ENCODE measurements at places on chromosomes 4 and X.

DNA sequence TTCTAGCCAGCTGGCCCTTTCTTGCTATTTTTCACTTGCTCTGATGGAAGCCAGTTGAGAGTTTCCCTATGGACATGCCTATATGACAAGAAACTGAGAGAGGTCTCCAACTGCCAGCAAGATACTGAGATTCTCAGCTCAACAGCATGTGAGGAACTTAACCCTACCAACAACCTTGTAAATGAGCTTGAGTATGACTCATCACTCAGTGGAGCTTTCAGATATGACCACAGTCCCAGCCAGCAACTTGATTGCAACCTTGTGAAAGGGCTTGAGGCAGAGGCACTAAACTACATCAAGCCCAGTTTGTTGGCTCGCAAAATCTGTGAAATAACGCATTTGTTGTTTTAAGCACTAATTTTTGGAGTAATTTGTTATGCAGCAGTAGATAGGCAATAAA lies 175.8 kb downstream of the COMMD8 start:
- DNase-seq, result no peak

DNA sequence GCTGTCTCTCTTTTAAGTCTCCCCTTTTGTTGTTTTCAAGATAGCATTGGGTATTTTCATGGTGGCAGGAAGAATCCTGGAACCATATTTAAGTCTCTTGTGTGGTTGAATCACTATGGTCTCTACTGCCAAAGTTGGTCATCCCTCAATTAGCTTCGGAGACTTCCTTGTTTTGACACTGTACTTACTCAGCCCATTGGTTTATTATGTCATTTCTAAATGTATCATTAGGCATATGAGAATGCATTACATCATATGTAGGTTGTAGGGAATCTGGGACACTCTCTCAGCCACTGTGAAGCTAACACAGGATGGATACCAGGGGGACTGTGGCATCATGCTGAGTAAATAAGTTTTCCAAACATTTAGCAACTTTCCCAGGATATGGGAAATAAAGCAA lies 211.8 kb downstream of the DTHD1 start:
- DNase-seq, result no peak

DNA sequence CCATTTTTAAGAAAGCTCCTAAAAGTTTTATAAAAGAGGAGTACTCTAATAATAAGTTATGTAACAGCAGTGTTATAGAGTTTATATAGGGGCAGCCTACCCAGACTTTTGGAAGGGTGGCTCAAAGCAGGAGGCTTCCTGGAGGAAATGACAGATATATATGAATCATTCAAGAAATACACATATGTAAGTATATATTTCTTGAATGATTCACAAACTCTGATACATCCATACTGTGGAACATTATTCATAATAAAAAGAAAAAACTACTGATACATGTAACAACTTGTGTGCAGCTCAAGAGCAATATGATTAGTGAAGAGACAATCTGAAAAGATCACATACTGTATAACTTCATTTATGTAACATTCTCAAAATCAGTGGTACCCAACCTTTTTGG lies 166.2 kb downstream of the WDFY3 start:
- DNase-seq, result no peak

DNA sequence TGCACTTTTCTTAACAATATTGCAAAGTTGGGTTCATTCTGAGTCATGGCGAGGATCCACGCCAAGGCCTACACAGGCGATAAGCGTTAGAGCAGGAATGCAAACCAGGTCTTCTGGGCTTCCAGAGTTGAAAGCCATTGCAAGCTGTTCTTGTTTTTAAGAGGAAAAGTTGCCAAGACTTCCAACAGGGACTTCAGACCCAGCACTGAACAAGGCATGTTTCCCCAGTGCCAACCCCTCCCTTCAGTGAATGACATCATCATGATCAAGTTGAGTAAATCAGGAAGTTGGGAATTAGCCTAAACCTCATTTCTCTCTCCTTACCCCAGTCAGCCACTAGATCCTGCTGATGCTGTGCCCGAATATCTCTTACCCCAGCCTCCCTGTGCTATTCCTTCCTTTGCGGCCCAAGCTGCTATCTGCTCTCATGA lies 355.1 kb downstream of the HS3ST1 start:
- no peak for DNase-seq

- no peak for DNase-seq
Observed at GRCh38 chr4:7263166-7263565, 70.8 kb downstream of the SORCS2 start.

GRCh38 chrX:111349101-111349500 lies 62.9 kb downstream of the DCX start:
- DNase-seq, result no peak

DNA sequence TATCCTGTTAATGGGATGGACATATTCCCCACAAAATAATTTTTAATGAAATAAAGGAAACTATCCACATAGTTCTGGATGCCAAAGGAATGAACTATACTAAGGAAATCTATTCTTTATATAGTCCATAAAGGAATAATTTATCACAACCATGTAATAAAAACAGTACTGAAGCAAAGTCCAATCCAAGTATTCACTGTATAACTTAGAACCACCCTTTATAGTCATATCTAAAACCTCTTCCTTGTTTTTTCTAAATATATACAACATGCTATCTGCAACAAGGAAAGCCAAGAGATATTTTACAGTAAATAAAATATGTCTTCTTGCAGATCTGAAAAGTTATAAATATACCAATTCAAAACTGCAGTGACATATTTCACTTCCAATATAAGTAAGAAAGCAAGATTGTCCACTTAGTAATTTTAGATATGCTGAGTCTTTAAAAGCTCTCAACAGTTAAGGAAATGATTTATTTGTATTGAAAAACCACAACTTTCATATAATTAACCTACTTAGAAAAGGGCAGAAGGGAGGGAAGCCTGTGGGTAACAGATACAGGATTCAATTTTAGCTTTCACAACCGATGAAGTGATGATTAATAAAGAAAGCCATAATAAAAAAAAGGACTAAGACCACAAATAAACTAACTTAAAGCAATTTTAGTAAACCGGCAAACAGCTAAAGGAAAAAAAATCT lies 8.0 kb downstream of the NR3C2 start:
- DNase-seq, result no peak

GRCh38 chr4:108700081-108700757 lies 49.8 kb downstream of the OSTC start:
- no peak for DNase-seq

DNA sequence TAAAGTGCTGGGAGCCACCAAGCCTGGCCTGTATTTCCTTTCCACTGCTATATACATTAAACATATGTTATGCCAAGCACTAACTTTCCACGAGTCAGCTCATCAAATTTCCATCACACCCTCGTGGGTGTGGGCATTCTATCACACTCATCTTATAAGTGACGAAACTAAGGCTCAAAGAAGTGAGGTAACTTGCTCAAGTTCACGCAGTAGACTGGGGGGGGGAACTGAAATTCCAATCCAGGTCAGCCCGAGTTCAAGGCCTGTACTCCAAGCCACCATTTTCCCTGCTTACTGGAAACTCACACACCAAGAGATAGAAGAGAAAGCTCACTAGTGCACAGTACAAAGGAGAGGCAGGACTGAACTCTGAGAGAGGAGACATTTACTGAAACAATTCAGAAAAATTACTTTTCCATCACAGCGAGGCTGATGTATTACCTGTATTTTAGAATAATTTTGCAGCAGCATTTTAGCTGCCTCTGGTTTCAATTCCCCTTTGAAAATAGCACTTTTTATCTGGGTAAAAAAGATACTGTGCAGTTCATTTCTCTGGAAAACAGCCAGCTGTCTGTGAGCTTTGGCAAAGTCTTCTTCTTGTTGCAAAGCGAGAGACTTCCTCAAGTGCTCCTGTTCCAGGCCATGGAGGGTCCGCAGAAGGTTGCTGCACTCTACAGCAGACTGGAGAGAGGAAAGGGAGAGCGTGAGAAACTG lies 76.8 kb downstream of the EVC2 start:
- no peak for DNase-seq

- no peak for DNase-seq
Observed at GRCh38 chrX:70998411-70999027, 67.6 kb upstream of the SLC7A3 start.

DNA sequence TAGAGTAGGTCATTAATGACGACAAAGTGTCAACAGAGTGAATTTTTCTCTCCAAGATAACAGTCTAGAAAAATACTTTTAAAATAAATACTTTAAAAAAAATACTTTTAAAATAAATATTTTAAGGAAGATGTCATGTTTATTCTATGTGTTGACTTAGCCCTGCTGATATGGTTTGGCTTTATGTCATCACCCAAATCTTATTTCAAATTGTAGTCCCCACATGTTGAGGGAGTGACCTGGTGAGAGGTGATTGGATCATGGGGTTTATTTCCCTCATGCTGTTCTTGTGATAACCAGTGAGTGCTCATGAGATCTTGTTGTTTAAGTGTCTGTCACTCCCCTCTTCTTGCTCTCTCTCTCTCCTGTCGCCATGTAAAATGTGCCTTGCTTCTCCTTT lies 754.9 kb upstream of the SLIT2 start:
- no peak for DNase-seq

- no peak for DNase-seq
Observed at GRCh38 chr4:141170671-141171070, 37.4 kb upstream of the RNF150 start.

DNA sequence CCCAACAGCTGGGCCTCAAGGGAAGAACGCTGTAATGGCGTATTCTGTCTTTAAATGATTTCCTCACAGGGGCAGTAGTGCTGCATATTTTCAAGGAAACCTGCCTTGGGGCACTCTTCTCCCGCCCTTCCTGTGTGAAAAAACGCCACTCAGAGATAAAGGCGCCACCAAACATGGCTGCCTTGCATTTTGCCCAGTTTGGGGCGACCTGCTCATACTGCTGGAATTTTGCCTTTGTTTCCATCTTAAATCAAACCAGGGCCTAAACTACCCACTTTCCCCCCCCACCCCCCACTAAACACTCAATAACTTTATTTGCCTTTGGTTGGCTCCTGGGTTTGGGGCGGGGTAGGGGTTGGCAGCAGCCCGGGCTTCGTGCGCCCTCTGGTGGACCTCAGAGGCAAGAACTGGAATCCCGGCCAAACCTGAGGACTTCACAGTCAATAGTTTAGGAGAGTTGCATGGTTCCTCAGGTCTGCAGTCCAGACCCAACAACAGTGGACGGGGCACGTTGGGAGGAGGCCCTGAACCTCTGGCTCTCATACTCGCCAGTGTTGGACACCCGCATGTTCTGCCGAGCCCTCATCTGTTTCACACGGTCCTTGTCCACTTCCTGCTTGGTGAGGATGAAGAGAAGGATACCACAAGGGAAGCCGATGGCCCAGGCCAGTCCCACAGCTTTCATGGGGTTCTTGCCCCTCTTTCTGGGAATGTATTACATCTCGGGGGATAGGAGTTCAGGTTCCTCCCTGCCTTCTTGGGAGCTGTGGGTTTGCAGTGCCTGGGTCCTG lies 220.1 kb upstream of the STK26 start:
- DNase-seq, result peak; percentile 12

DNA sequence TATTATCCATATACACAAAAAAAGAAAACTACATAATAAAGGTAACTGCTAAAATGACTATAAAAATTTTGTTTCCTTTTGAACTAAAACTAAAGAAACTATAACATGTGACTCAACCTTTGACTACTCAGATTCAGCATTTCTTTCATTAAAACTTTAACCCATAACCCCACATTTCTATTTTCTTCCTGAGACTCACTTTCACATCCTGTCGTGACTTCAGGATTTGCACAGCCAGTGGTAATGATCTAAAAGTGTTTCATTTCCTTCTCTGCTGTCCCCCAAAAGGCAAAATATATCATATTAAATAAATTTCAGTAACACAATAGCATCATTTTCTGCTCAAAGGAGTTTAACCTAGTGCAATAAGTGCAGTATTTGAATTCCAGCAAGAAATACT lies 1022.4 kb upstream of the DIAPH2 start:
- DNase-seq, result no peak

DNA sequence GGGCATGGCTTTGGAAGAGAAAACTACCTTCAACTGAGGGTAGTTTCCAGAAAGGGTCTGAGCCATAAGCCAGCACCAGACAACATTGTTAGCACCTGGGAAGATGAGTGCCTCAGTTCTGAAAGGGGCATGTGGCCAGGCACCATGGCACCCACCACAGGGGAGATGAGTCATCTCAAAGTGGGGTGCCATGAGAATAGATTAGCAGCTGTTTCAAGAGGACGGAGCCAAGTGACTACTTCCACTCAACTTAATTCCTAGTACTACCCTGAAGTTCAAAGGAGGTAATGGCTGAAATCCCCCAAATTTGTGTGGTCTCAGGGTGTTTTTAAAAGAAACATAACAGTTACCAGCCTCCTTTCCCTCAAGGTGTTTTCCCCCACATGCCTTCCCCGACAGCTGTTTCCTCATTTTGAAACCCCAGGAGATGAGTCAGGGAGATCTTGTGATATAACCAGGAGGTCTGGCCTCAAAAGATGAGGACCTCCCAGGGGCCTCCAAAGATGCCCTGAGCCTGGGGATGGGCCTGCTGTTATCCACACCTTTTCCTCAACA lies 27.8 kb upstream of the FTHL17 start:
- DNase-seq, result no peak

DNA sequence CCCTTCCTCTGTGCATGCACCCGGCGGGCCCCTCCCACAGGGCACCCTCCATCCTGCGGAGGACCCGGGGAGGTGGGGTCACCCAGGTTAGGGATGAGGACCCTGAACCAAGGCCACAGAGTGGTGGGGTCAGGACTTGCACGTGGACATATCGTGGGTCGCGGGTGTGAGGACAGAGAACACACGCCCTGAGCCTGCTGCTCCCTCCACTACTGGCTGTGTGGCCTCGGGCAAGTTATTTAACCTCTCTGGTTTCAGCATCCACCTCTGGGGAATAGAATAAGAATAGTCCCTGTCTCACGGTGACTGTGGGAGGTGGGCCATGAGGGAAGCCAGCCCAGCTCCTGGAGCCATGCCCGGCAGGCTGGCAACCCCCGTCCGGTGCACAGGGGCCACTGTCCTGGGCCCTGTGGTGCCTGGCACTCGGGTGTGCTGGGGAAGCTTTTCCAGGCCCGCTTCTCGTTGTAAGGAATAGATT lies 5.1 kb downstream of the PSAPL1 start:
- DNase-seq, result no peak

DNA sequence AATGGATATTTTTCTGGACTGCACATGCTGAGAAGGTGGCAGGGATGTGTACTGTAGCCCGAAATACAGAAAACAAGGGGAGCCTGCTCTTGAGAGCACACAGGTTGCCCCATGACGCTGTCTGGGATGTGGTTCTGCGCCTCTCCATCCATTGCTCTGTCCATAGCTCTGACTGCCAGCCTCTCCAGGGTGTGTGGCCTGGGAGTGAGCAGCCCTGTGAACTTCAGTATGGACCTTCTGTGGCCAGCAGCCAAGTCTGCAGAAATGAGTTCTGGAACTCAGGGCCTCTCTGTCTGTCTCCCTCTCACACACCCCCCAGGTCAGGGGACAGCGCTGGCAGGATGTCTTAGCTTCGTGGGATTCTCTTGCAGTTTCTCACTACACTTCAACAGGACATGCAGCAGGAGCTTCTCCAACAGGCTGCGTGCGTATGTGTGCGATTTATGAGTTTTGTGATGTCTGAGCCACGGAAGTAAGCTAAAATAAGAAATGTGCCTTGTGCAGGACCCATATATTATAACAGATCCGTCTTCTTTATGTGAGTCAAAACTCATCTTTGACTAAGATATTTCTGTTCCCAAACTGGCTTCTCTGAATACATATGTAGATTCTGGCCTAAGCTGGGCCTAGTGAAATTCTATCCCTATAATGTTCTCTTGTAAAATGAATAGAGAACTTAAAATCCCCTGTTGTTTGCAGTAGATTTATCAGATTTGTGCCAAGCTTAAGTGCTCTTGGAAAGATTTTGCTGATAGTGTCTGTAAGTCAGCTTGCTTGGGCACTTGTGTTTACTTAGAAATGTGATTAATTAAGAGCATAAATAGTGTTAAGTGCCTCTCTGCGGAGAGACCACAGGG lies 40.0 kb downstream of the PROM1 start:
- DNase-seq, result no peak

All from stimulated activated CD4-positive, alpha-beta T cell treated with anti-CD3 and anti-CD28 coated beads, Interleukin-15, amount 100 ng/mL, for 1 hour (primary cell).